ENCODE measurements at places on chromosomes 1 and 21.
A peak's percentile ranks its signal among the peaks of the same experiment; 100 is the strongest.

- peak; percentile 12 for DNase-seq
Observed at GRCh38 chr1:68308034-68308433, 75.7 kb upstream of the WLS start.

- no peak for DNase-seq
Observed at GRCh38 chr1:54928327-54928726, 41.3 kb upstream of the DHCR24 start.

DNA sequence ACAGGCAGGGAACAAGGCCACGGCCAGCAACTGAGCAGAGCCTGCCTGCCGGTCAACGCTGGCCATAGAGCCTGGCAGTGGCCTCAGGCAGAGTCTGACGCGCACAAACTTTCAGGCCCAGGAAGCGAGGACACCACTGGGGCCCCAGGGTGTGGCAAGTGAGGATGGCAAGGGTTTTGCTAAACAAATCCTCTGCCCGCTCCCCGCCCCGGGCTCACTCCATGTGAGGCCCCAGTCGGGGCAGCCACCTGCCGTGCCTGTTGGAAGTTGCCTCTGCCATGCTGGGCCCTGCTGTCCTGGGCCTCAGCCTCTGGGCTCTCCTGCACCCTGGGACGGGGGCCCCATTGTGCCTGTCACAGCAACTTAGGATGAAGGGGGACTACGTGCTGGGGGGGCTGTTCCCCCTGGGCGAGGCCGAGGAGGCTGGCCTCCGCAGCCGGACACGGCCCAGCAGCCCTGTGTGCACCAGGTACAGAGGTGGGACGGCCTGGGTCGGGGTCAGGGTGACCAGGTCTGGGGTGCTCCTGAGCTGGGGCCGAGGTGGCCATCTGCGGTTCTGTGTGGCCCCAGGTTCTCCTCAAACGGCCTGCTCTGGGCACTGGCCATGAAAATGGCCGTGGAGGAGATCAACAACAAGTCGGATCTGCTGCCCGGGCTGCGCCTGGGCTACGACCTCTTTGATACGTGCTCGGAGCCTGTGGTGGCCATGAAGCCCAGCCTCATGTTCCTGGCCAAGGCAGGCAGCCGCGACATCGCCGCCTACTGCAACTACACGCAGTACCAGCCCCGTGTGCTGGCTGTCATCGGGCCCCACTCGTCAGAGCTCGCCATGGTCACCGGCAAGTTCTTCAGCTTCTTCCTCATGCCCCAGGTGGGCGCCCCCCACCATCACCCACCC is at the start of gene TAS1R3:
TAS1R3 (plus strand) TSS at position 213 of the 898 bp plus-strand sequence; CDS start at position 279, 66 bp downstream.
- no peak for DNase-seq

- DNase-seq = no peak
Observed at GRCh38 chr1:46205791-46206190, 2.7 kb downstream of the LURAP1 start.

- no peak for DNase-seq
Observed at GRCh38 chr1:192747943-192748342, 60.9 kb upstream of the RGS2 start.

- no peak for DNase-seq
Observed at GRCh38 chr1:201282931-201283829, at the start of gene PKP1. Gene PKP1 (plus strand): TSS chr1:201283506. CDS start chr1:201283703, 197 bp downstream.

GRCh38 chr1:186303911-186304310 is 71.1 kb downstream of the TPR start:
- DNase-seq = no peak

DNA sequence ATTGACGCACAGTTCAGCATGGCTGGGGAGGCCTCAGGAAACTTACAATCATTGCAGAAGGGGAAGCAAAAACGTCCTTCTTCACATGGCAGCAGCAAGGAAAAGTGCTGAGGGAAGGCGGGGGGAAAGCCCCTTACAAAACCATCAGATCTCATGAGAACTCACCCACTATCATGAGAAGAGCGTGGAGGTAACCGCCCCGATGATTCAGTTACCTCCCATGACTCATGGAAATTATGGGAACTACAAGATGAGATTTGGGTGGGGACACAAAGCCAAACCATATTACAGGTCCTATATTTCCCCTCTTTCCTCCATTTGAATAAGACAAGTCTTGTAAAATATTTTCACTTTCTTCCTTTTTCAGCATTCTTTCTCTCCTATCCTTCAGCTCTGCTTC is 7.7 kb upstream of the TTLL7 start:
- no peak for DNase-seq

DNA sequence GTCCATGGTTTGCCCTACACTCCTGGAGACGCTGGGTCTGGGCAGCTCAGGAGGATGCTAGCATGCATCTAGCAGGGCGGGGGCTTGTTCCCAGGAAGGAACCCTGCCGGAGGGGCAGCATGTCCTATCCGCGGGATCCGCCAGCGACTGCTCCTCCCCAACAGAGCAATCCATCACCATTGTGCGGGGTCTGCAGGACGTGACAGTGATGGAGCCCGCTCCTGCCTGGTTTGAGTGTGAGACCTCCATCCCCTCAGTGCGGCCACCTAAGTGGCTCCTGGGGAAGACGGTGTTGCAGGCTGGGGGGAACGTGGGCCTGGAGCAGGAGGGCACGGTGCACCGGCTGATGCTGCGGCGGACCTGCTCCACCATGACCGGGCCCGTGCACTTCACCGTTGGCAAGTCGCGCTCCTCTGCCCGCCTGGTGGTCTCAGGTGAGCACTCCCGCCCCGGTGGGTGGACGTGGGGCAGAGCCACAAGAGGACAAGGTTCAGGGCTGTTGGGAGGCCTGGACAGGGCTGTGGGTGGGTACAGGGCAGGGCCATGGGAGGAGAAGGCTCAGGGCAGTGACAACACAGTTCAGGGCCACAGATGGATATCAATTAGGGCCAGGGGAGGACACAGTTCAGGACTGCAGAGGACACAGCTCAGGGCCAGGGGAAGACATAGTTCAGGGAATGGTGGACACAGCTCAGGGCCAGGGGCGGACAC is 71.3 kb downstream of the OBSCN start:
- DNase-seq = no peak

DNA sequence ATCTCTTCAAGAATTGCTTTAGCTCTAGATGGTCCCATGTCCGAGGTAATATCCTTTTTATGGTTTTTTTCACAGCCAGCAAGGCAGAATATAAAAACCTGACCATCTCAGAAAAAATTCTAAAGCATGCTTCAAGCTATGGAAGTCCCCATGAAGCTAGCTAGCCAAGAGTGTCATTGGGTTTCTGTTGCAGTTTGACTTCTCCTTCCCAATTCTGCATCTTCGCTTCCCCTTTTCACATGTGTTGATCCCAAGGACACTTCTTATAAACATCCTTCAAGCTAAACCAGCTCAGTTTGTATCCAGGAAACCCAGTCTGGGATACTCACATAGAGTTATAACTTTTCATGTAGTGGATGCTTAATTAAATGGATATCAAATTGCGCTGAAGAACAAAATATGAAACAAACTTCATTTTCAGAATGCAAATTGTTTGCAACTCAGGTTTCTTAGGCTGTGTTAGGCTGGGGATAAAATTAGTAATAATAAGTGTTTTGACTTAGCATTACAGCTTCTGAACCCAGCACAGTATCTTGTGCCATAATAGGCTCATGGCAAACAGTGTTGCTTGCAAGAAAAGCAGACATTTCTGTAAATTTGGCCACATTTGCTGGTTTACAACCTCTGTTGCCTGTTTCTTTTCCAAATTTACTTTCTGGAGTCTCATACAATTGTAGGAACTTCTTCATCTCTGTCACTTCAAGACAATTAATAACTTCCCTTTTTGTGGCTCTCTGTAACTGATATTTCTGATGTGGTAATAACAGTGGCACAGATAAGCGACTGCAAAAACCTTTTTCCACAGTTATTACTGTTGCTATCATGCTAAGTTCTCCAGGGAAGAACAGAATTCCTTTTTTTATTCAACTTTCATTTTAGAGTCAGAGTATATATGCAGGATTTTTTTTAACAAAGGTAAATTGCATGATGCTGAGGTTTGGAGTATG is 53.2 kb downstream of the NCAM2 start:
- DNase-seq = no peak

- DNase-seq = no peak
Observed at GRCh38 chr1:78088015-78088414, 42.2 kb downstream of the GIPC2 start.

DNA sequence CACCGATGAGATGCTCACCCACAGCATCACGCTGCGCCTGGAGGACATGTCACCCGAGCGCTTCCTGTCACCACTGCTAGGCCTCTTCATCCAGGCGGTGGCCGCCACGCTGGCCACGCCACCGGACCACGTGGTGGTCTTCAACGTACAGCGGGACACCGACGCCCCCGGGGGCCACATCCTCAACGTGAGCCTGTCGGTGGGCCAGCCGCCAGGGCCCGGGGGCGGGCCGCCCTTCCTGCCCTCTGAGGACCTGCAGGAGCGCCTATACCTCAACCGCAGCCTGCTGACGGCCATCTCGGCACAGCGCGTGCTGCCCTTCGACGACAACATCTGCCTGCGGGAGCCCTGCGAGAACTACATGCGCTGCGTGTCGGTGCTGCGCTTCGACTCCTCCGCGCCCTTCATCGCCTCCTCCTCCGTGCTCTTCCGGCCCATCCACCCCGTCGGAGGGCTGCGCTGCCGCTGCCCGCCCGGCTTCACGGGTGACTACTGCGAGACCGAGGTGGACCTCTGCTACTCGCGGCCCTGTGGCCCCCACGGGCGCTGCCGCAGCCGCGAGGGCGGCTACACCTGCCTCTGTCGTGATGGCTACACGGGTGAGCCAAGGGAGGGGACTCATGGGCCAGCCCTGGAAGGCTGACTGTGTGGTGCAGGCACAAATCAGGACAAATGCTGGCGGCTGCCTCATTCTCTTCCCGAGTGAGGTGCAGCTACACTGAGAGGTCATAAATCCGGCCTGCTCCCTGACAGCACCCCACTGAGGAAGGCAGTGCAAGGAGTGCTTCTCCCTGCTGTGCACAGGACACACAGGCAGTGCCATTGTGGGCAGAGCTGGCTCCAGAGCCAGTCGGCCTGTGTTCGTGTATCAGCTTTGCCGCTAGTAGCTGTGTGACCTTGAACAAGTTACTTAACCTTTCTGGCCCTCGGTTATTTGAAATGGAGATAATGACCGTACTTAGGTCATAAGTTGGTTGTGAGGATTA is 9.4 kb downstream of the CELSR2 start:
- no peak for DNase-seq

- no peak for DNase-seq
Observed at GRCh38 chr1:156342166-156342955, 4.0 kb downstream of the TSACC start.

- DNase-seq = no peak
Observed at GRCh38 chr1:95247607-95248006, 13.6 kb downstream of the RWDD3 start.

- no peak for DNase-seq
Observed at GRCh38 chr1:46516200-46516950, 26.7 kb downstream of the DMBX1 start.

DNA sequence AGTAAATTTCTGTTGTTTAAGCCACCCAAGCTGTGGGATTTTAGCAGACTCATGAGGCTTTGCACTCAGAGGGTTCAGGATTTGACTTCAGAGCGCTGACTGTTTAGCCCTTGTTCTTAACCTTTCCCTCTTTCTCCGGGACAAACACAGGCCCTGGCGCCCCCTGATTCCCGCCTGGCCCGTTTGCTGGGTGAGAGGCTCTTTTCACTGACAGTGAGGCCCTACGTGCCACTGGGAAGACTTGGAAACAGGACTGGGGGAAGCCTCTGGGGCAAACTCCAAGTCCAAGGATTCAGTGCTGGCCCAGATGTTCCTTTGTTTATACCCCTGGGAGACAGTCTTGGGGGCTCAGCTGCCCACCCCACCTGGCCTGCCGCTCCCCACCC is 11.7 kb upstream of the TRIM63 start:
- DNase-seq = no peak

- no peak for DNase-seq
Observed at GRCh38 chr1:45516465-45516864, 5.2 kb downstream of the PRDX1 start.

GRCh38 chr1:89331890-89332289 is 32.0 kb upstream of the GBP6 start:
- DNase-seq = no peak

GRCh38 chr1:43537423-43538142 is 6.9 kb downstream of the PTPRF start:
- DNase-seq = no peak

DNA sequence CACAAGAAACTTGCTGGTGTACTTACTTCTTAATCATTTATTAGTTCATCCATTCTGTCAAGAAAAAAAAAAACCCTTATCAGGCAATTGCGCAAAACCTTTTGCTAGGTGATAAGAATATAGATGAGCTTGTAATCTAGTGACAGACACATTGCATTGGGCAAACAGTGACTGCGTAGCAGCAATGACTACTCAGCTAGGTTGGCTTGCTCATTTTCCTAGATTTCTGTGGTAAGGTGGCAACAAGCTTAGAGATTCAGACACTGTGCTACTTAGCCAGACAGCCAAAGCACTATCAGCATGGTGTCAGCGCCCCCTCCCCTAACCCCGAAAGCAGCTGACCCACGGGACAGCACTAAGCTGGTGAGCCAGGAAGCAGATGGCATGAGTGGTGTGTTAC is 203.1 kb downstream of the BARHL2 start:
- DNase-seq = no peak

GRCh38 chr1:177884479-177885021 is 85.3 kb downstream of the SEC16B start:
- no peak for DNase-seq

DNA sequence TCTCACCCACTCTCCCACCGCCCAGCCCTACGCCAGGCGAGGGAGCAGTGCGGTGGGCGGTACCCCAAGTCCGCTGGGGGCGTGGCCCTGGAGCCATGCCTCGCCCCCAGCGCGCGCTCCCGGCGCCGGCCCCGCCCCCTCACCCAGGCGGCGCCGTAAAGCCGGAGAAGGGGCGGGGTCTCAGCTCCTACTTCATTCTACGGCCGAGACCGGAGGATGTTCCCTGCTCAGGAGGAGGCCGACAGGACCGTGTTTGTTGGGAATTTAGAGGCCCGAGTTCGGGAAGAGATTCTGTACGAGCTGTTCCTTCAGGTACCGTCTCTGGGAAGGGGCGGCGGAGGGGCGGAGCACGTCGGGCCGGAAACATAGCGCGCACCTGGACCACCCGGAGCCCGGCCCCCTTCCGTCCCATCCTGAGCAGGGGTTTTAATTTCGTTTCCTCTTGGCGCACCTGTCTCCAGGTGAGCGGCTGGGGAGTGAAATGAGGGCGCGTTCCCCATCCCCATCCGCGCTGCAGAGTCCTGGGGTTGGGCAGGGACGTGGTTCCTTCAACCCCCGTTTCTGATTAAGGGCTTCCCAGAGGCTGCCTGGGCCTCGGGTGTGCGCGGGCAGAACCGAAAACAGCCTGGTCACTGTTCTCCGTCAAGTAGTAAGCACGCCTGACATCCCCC is at the start of gene RBM11:
RBM11 (plus strand) TSS at position 187 of the 671 bp plus-strand sequence; CDS start at position 217, 30 bp downstream.
- no peak for DNase-seq

GRCh38 chr1:24411963-24412362 is 1.6 kb downstream of the STPG1 start:
- DNase-seq = no peak
